Stimulated activated naive CD8-positive, alpha-beta T cell treated with anti-CD3 and anti-CD28 coated beads, Interleukin-15, Interleukin-2, amounts not matched to agents 100 U/mL and 50 U/mL, for 24 hours (primary cell): ENCODE measurements at places on chromosomes 12 and 14.

- DNase-seq, result no peak
These were observed 73.1 kb downstream of the PAWR start for GRCh38 chr12:79617696-79618095.

GRCh38 chr12:116712458-116713303, 25.2 kb downstream of the SPRING1 start:
- DNase-seq, result no peak

- no peak for DNase-seq
These were observed 242.7 kb downstream of the ATXN7L3B start for GRCh38 chr12:74780182-74780849.

- DNase-seq, result peak; percentile 18
These were observed 107.8 kb downstream of the DUSP6 start for GRCh38 chr12:89244536-89244935.

- DNase-seq, result no peak
These were observed 81.0 kb upstream of the PLEKHG7 start for GRCh38 chr12:92621833-92622232.

DNA sequence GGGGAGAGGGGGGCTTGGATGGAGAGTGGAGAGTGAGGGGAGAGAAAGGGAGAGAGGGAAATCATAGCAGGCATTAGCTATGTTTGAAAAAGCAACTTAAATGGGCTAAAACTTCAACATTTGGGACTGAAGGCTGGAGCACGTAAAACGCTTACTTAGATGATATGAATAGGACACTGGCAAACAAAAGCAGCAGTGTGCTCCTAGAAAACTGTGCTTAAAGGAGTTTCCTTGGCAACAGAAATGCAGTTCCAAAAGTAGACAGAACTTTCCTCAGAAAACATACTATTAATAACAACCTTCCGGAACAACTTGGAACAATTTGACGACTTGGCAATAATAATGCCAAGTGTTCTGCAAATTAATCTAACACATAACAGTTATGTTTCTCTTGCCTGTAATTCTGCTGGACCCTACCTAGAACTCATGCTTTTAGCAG, 235.5 kb upstream of the NPAS3 start:
- no peak for DNase-seq

- DNase-seq, result no peak
These were observed 229.2 kb downstream of the DPF3 start for GRCh38 chr14:72664651-72665050.

- DNase-seq, result peak; percentile 29
These were observed at the start of gene VSIG10 for GRCh38 chr12:118103601-118104382. VSIG10 (minus strand) TSS chr12:118104011; CDS start chr12:118103671, 340 bp downstream.

DNA sequence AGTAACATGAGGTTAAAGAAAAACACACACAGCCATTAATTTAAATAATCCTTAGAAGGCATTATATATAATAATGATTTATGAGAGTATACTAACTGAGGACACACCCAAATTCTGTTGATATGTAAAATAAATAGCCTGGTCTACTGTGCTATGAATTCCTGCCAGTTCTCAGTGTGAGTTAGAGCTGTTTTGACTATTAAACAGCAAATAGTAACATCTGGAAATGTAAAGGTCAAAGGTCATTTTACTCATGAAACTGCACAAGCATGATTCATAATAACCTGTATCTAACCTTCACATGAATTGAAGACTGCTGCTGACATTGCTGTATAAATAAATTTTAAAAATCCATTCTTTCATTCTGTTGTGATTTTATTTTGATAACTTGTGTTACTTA, 966.7 kb downstream of the SLC6A15 start:
- DNase-seq, result no peak

- DNase-seq, result peak; percentile 92
These were observed at the start of gene SBNO1 for GRCh38 chr12:123364532-123365024. SBNO1 (minus strand) TSS chr12:123364847; CDS start chr12:123350441, 14,406 bp downstream.

GRCh38 chr12:13973996-13974395, 7.4 kb downstream of the GRIN2B start:
- DNase-seq, result no peak

DNA sequence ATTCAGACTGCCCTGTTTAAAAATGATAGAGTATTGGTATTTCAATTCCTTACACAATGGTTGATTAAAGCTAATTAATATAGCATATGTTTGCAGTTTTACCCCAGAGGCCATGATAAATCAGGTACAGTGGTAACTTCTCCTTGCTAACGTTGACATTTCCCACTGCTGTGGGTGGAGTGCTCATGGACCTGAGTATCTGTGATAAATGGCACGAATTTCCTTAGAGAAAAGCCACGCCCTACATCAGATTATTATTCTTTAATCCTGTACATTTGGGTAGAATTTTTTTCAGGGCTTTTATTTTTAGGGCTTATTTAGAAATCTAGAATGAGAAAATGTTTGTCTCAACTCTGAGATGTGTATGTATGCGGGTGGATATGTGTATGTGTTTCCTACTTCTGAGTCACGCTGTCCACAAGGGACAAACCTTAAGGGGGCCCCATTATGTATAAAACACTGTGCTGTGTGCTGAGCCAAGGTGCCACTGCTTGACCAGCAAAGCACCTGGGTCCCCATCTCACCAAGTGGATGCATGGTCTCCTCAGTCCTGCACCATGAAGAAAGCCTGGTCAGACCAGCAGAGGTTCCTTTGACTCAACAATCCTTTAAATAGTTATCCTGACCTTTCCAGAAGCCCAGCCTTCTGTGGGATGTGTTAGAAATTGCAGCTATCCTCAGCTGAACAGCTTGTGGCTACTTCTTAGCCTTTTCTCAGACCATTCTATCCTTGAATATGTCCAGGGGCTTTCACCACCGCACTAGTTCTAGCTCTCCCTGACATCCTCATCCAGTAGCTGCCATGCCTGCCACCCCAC, 57.9 kb upstream of the STK38L start:
- no peak for DNase-seq

GRCh38 chr12:122459211-122459610, 36.7 kb upstream of the CLIP1 start:
- DNase-seq, result no peak

DNA sequence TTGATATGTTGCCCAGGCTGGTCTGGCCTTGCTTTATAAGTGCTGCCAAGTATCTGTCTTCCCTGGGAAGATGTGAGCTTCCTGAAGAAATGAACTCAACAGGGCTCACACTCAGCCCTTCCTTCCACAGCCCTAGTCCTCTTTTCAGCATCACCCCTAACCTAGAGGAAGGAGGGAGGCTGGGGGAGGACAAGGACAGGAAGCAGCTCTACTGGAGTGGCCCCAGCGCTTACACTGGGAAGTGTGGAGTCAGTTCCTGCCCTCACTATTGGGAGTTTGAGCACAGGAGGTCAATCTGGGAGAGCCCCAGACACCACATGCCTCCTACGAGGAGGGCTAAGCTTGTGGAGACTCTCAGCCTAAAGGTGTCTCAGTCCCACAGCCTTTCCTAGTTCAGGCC, 16.8 kb downstream of the GALNT6 start:
- no peak for DNase-seq

DNA sequence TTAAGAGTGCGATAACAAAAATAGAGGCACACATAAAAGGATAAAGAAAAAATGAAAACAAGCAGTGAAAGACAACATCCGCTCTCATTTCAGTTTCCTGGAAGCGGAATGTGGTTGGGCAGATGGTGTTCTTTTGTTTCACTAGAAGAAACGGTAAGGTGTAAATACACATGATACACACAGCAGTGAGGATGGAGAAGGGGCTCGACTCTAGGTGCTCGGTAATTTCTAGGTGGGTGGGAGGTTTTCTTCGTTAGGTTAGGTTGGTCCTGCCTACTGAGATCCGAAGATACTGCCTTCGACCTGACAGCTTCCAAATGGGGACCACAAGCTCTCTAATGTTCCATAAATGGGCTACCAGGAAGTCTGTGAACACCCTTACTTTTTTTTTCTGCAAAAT, 1082.5 kb downstream of the BCL11B start:
- DNase-seq, result no peak

- no peak for DNase-seq
These were observed 151.1 kb upstream of the SFSWAP start for GRCh38 chr12:131559517-131560516.

DNA sequence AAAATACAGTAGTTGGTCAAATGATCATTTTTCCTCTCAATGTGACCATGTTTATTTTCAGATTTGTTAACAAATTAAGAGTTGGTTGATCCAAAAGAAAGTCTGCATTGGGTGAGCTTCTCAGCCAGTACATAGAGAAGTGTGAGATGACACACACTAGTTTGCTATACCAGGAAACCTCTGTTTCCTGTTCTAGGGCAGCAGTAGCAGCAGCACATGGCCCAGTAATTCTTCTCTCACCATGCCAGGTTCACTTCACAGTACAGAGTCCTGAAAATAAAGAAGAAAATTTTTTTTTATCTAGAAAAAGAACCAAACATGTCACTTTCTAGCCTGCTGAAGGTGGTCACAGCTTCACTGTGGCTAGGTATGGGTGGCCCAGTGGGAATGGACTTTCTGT, 250.2 kb upstream of the OR4E1 start:
- DNase-seq, result peak; percentile 12

DNA sequence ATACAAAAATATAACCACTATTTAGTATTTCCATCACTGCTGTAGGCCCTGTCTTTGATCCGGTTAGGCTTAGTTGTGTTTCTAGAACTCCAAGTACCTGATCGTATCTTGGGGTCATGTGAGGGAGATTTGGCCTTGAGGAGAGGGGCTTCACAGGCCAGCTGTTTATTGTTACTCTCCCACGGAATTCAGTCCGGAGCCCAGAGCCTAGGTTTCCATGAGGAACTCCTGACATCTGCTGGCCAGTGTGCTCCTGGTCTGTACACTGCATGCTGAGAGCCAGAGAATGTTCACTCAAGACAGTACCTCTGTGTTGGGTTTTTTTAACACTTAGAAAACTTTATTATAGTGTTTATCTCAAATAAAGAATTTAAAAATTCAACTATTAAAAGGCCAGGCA, 341.0 kb upstream of the TMEM132C start:
- no peak for DNase-seq

DNA sequence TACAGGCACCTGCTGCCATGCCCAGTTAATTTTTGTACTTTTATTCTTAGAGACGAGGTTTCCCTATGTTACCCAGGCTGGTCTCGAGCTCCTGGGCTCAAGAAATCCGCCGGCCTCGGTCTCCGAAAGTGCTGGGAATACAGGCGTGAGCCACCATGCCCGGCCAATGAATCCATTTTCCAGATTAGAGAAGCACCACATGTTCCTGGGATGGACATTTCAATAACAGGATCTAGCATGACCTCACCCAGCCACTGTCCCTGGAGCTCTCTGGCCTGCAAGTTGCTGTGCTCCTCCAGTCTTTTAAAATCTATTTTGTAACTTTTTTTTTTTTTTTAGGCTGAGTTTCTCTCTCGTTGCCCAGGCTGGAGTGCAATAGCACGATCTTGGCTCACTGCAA, 2.2 kb downstream of the GPR132 start:
- no peak for DNase-seq

DNA sequence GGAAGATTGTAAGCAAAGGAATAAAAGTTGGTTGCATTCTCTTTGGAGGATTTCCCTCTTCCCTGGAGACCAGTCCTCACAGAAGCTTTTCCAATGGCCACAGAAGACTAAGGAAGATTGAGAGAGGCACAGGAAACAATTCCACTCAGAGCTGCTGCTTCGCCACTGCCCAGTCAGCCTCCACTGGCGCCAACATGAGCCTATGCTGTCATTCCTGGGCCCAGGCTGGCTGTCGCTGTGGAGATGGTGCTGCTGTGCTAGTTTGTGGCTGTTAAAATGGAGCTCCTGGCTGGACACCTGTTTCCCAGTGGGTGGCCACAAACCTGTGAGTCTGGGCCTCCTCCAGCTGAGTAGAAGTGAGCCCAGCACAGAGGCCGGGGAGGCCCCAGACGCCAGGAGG, 6.6 kb downstream of the P2RX7 start:
- no peak for DNase-seq

DNA sequence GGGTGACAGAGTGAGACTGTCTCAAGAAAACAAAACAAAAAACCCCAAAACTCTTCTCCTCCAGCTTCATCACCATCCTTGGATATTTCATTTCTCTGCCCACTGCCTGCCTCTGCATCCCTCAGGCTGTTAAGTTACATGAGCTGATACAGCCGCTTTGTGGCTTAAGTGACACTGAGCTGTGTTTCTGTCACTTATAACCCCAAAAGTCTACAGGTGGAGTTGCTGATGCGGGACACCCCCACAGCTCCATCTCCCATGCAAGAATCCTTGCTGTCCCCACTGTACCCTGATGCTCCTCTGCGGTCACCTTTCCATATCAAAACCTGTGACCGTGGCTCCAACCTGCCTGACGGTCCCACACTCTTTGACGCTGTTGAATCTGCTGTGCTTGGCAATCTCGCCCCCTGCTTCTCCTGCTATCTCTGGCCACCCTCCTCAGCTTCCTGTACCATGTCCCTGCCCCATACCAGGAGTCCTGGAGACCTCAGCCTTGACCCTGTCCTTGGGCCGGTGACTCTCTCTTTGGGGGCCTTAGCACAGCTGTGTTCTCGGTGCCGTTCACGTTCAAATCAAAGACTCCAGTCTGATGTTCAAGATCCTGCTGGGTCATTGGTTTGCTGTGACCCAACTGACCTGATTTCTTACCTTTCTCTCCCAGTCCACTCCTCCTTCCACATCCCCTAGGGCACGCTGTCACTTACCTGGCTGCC, 20.3 kb downstream of the HVCN1 start:
- no peak for DNase-seq

- no peak for DNase-seq
These were observed 5.5 kb downstream of the CARMIL3 start for GRCh38 chr14:24057271-24057670.

GRCh38 chr12:65673732-65674131, 150.6 kb upstream of the HMGA2 start:
- no peak for DNase-seq

- DNase-seq, result no peak
These were observed 25.6 kb downstream of the EMP1 start for GRCh38 chr12:13222076-13222475.

- no peak for DNase-seq
These were observed 133.7 kb downstream of the PRIMA1 start for GRCh38 chr14:93654599-93654998.

DNA sequence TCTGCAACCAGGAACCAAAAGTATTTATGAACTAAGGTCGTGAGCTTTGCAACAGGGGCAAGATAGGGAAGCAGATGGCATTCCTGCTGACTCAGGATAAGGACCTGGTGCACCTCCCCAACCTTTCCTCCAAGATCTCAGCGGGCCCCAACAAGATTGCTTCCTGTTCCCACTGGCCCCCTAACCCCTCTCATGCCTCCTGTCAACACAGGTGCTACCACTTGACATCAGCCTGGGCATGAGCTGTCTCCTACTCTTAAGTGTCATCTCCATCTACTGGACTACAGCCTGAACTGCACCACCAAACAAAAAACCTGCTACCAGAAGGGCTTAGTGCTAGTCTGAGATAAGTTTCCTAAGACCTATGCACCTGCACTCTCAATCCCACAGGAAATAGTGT, 32.7 kb downstream of the MED6 start:
- peak; percentile 7 for DNase-seq
